Stimulated activated CD4-positive, alpha-beta T cell treated with anti-CD3 and anti-CD28 coated beads, Interleukin-4, amount 100 ng/mL, for 4 hours (primary cell): ENCODE measurements at places on chromosomes 5 and 9.

DNA sequence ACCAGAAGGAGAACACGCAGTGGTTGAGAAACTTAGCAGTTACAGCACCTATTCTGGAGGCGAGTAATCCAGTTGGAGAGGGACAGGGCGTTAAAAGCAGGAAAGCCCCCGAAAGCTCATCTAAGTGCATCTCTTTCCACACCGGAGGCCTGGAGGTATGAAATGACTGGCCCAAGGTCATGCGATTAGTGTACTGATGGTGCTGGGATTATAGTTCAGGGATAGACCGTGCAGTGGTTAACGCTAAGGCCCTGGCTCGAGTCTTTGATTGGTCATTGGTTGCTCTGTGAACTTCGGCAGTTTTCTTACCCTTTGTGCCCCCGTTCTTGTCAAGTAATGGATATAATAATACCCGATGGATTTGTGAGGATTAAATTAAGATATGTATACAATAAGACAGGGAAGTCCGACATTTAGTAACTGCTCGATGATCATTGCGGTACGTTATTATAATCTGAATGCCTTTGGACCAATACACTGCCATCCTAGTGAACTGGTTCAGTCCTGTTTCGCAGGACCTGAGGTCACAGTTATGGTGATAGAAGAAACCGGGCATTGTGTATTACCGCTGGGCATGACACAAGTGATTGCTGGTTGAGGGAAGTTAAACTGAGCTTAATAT, 960 bp downstream of the CANX start:
- DNase-seq: no peak

GRCh38 chr5:33068786-33069185, 357.7 kb downstream of the NPR3 start:
- DNase-seq: no peak

DNA sequence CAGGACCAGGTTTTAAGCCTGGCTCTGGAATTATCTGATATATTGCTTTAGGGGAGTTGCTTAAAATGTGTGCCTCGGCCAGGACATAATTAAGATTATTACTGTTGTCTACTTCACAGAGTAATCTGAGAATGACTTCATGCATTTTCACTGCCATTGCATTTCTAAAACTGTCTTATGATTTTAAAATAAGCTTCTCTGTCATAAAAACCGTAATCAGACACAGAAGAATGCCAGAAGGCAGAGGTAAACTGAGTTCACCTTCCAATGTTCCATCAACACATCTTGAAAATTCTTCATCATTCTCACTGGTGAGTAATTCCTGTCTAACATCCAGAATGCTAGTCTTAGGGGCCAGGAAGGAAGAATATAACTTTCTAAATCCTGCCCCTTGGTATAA, 47.1 kb downstream of the ISOC1 start:
- DNase-seq: no peak

GRCh38 chr5:133273661-133274596, 222.1 kb downstream of the HSPA4 start:
- DNase-seq: no peak

DNA sequence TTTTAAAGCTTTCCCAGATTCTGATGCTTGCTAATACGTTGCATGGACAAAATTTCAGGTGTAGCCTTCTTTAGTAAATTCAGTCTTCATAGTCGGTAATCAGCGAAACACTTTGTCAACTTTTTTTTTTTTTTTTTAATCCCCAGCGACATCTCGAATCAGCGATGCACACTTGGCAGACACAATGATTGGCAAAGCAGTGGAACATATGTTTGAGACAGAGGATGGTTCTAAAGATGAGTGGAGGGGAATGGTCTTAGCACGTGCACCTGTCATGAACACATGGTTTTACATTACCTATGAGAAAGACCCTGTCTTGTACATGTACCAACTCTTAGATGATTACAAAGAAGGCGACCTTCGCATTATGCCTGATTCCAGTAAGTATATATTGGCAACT, 66.8 kb upstream of the NXNL2 start:
- DNase-seq: no peak

GRCh38 chr5:172554562-172554961, 86.5 kb upstream of the NEURL1B start:
- DNase-seq: no peak

GRCh38 chr9:93129691-93130500, 4.2 kb downstream of the NINJ1 start:
- no peak for DNase-seq

DNA sequence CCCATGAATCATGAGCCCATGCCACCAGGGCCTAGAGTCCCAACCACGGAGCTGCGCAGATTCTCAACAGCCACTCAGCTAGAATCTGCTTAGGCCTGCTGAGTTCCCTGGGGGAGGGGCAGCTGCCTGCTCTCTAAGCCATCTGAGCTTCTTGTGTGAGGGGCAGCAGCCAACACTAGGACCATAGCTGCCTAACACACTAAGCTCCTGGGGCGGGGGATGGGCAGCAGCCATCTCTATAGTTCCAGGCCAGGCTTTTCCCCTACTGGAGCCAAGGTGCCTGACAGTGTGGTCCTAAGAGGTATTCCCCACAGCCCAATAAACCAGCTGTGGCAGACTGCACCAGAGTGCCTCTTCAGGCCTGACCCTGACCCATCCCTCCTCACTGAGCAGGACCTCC, 255.9 kb upstream of the ACO1 start:
- no peak for DNase-seq

DNA sequence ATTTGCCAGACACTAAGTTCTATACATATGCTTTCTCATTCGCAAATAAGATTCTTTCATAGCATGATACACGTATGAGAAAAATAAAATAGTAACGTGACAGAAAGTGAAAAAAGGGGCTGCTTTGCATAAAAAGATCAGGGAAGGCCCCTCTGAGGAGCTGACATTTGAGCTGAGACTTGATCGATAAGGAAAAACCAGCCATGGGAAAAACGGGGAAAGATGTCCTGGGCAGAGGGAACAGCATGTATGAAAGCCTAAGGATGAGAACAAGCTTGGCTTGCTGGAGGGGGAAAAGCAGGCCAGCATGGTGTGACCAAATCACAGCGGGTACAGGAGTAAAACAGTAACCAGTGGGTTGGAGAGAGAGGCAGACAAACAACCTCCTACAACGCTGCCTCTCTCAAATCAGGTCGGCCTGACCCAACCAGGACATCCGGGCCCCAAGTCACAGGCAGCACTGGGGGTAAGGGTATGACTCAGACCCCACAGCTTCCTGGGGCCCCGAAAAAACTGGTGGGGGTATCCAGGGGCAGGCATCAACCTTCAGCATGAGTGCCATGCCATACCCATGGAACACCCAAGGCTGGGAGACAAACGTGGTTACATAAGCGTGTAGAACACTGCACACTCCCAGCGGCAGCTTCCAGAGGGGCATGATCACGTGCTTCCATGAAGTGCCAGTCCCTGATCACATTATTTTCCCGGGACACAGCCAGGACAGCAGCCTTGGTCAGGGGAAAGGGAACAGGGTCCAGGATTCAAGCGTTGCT, 2.2 kb downstream of the TNIP1 start:
- DNase-seq: peak; percentile 60

DNA sequence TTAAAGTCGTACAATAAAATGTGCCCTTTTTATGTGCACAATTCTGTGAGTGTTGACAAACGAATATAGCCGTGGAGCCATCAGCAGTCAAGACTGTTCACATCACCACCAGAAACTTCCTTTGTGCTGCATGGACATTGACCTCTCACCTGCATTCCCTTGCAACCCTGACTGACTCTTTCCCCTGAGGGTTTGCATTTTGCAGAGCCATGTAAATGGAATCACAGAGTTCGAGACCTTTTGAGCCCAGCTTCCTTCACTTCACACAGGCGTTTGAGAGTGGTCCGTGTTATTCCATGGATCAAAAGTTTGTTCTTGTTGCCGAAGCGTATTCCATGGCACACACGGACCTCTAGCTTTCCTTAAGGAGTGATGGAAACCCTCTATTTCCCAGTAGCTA, 328.2 kb downstream of the DRD1 start:
- no peak for DNase-seq

DNA sequence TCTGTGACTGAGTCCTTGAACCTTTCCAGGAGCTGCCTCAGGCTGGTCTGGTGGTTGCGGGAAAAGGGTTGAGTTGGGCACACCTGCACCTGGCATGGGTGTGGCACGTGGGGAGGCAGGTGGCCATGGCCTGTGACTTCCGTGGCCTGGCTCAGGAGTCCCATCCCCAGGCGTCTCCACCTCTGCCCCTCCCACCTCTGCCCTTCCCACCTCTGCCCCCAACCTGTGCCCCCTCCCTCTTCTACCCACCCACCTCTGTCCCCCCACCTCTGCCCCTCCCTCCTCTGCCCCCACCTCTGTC, 1.9 kb upstream of the QRFP start:
- no peak for DNase-seq

- no peak for DNase-seq
Measured at GRCh38 chr5:132540764-132541163, 2.6 kb downstream of the IL5 start.

GRCh38 chr5:103041071-103041676, 78.8 kb downstream of the GIN1 start:
- no peak for DNase-seq

DNA sequence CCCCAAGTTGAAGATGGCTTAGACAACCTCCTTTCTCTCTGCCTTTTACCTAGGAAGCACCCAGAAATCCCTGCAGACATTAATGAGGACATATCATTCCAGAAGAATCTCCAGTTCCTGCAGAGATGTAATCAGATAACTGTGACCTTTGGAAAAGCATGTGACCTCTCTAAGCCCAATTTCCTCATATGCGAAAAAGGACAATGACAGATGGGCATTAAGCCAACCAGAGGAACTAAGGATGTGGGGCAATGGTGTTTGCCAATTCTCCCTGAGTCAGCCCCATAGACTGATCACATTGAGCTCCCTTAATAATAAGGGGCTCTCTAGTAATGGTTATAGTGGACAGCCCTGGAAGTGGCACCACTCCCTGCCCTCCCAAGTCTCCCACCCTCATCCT, 10.1 kb upstream of the FOXI1 start:
- DNase-seq: no peak

GRCh38 chr9:37179576-37179975, 59.2 kb downstream of the ZCCHC7 start:
- DNase-seq: no peak

DNA sequence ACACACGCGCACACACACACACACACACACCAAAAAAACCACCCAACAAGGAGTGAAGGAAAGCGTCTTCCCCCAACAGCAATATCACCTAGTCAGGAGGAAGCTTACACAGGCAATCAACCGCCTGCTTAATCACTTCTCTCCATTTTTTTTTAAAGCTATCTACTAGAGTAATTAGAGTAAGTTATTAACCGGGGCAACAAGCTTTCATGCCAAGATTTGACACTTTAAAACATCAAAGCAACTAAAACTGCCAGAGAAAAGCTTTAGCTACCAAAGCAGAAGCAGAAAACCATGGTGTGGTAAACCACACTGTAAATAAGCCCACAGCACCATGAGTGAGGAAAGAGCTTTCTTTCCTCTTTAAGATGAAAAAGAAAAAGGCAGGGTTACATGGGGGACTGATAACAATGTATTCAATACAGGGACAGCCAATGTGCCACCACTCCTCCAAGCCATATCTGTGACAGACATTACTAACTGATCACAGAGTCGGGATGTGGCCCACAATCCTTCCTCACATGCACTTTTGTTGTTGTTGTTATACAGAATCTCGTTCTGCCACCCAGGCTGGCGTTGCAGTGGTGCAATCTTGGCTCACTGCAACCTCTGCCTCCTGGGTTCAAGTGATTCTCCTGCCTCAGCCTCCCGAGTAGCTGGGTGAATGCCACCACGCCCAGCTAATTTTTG, 282.1 kb downstream of the CRB2 start:
- DNase-seq: no peak

DNA sequence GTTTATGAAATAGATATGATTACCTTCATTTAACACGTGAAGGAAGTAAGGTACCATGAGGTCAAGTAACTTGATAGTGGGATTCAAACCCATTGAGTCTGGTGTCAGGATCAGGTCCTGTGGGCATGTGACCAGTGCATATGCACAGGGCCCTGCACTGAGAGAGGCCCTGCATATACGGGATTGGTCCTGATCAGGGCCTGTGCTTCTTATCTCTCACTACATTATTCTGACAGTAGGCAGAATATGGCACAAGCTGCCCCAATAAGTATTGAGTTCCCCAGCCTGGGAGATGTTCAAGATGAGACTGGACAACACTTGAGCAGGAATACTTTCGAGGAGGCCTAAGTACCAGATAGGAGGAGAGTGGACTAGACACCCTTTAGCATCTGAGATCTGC, 44.0 kb downstream of the GALNT10 start:
- no peak for DNase-seq

DNA sequence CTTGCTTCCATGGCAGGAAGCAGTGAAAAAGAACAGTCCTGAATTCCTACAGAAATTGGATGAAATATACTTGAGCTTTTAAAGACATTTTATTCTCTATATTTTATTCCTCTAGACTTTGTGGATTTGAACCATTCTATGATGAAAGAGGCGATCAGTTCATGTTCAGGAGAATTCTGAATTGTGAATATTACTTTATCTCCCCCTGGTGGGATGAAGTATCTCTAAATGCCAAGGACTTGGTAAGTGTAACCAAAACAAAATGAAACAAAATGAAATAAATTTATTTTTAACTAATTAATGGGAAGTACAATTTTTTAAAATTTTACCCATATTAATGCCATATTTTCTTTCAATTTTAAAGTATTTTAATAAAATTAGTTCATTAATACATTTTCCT, 34.1 kb downstream of the STARD4 start:
- DNase-seq: no peak

- no peak for DNase-seq
Measured at GRCh38 chr5:133569347-133569746, 43.0 kb downstream of the FSTL4 start.

GRCh38 chr9:237858-238345, 23.2 kb downstream of the DOCK8 start:
- no peak for DNase-seq

DNA sequence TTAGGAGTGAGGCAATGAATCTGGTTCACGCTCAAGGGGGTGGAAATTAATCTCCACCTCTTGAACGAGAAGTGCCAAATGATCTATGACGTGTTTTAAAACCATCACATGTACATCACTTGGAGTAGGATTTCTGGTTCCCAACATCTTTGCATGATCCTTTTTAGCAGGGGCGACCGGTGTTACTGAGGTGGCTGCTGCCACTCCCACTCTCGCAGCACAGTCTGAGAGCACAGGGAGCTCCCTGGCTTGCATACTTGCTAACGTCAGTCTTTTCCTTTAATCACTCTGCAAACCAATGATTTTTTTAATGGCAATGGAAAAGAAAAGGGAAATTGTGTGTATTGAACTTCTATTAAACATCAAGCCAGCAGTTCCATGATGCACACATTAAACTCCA, 624.4 kb downstream of the IRX1 start:
- DNase-seq: no peak

GRCh38 chr9:89848060-89849040, 243.5 kb downstream of the GADD45G start:
- no peak for DNase-seq

- DNase-seq: no peak
Measured at GRCh38 chr5:89473196-89473595, 590.2 kb upstream of the MEF2C start.

- no peak for DNase-seq
Measured at GRCh38 chr5:147821766-147822165, 9.7 kb downstream of the SPINK1 start.

- no peak for DNase-seq
Measured at GRCh38 chr9:99531313-99531712, 290.4 kb upstream of the NR4A3 start.

- DNase-seq: no peak
Measured at GRCh38 chr9:99303177-99303576, 81.1 kb downstream of the SEC61B start.

- peak; percentile 49 for DNase-seq
Measured at GRCh38 chr5:177403102-177403791, 2.8 kb upstream of the PFN3 start.
